ENCODE measurements at places on chromosomes 6 and 20. TPM values are rescaled to one million over a fixed set of nuclear protein-coding genes. Genes with fewer than 3 reads are reported as not detected.

- no peak for DNase-seq
Measured at GRCh38 chr6:26170181-26170580, 83.0 kb downstream of the HFE start.

- no peak for DNase-seq
Measured at GRCh38 chr20:4256874-4257273, 241.5 kb upstream of the RNF24 start.

- no peak for DNase-seq
Measured at GRCh38 chr20:53876470-53876869, 193.9 kb downstream of the BCAS1 start.

The TCP1 gene
- polyA plus RNA-seq = 432 TPM

GRCh38 chr20:24681634-24682495, 212.4 kb downstream of the SYNDIG1 start:
- no peak for DNase-seq

- no peak for DNase-seq
Measured at GRCh38 chr6:96704713-96705112, 132.6 kb downstream of the GPR63 start.

DNA sequence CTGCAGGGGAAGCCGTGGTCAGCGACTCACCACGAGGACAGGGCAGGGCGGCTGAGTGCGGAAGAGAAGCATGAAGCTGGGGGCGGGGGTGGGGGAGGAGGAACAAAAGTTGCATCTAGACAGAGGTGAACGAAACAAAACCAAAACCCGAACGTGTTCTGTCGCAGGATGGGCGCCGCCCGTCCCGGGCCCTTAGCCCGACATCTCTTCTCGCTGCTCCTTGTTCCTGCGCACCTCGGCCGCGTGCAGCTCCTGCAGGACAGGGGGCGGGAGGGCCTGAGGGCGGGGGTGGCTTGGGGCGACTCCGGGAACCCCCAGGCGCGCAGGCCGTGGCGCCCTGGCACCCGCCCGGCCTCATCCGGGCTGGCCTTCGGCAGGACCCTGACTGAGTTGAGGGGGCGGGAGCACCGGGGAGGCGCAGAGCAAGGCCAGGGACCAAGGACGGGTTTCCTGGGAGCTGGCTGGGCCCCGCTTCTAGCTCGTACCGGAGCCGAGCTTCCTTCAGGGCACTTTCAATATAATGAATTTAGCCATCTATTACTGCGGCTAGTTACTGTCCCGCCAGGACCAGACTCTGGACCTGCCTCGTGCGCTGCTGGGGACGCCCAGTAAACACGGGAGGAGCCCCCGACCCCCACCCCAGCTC, 12.0 kb downstream of the STMN3 start:
- no peak for DNase-seq

DNA sequence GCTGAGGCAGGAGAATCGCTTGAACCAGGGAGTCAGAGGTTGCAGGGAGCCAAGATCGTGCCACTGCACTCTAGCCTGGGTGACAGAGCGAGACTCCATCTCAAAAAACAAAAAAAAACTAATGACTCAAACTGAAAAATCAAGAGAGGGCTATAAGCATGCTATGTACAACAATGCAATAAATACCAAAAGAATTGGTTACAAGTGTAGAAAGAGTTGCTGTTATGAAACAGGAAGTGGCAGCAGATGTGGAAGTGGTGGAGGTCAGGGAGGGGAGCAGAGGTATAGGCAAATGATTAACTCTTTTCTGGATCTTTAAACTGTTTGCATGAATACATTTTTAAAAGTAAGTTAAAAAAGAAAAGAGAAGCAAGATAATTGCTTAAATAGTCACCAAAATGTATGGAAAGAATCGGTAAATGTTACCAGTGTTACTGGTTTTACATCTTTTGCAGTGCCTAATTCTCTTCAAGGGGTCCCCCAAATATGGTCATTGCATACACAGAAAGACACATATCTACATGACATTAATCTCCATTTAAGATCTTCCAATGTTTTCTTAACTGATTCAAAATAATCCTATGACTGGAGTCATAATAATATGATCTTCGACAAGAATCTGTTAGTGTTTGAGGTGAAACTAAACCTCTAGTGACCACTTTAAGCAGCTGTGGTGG, 15.0 kb downstream of the CALHM6 start:
- DNase-seq = no peak

GRCh38 chr20:14223806-14224205, 113.6 kb downstream of the FLRT3 start:
- no peak for DNase-seq

DNA sequence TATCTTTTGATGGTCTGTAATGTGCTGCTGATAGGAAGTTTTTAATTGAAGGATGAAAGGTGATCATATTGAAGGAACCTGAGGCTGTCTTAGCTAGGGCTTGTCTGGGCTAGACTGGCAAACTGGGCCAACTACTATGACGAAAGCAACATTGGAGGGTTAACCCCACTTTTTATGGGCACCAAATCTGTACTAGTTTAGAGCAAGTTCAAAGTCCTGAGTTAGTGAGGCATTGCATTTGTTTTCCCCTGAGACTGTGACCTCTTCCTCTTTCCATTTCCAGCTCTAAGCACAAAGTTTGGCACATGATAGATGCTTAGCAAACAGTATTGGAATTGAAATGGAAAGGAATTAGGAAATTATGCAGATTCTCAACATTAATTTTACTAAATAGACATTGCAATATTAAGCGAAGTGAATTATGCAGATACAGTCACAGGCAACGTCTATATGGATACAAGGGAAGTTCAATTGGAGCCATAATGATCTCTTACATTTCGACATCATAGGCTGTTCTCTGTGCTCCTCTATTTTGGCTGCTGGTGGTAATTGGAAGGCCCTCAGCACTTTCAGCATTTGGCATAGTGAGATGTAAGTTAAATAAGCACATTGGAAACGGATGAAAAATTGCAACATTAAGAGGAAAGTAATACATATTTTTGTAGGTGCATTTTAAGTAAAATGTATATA, 22.2 kb downstream of the CEP57L1 start:
- no peak for DNase-seq

DNA sequence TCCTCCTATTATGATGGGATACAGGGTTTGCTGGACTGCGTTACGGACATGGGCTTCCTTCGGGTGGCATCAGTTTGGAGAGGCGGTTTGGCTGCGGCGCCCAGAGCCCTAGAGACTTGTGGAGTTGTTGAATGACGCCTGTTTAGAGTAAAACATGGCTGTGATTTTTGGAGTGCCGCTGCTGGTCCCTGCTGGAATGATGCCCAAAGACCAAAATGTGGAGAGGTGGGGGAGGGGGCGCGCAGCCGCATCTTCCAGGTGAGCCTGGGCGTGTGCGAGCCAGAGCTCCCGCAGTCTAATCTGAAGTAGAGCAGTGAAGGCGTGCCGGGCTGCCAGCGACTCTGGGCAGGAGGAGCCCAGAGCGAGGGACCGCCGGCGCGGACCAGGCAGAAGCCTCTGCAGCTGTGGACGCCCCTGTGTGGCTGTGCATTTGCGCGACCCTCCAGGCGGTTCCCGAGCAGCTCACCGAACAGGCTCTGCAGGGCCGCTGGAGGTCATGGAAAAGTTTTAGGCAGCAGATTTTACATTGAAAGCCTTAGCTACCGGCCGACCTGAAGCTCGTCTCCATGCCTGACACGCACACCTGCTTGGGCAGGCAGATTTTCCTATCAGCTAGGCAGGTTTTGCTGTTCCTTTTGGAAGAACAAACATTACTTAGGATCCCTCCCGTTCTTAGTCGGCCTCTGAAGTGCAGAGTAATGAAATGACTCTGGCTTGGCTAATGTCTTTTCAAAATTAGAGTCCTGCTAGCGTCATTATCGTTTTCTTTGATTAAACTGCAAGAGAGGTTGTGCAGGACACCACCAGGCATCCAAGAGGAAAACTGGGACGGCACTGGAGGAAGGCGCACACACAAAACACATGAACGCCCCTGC, 298.2 kb downstream of the PHACTR1 start:
- DNase-seq = peak; percentile 39

DNA sequence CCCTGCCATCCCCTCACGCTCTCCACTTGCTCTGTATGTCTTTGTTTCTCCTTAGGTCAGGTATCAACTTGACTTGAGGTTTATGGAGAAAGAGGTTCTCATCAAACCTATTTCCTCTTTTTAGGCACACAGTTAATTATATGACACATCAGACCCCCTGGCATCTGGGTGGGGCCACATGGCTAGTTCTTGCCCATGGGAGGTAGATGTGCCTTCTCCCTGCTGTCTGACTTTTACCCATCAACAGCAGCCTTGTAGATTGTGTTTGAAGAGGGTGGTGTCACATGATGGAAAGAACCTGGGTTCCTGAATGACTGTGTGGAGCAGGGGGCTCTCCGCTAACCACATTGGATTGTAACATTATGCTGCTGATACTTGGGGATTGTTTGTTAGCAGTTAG, 7.2 kb upstream of the UQCC2 start:
- DNase-seq = no peak

The USP49 gene
- polyA plus RNA-seq = 11.4 TPM

The VSX1 gene
- polyA plus RNA-seq = 0.56 TPM

GRCh38 chr6:157056275-157056674, 267.0 kb downstream of the TMEM242 start:
- no peak for DNase-seq

The FKBP1A gene
- 396 TPM for polyA plus RNA-seq

DNA sequence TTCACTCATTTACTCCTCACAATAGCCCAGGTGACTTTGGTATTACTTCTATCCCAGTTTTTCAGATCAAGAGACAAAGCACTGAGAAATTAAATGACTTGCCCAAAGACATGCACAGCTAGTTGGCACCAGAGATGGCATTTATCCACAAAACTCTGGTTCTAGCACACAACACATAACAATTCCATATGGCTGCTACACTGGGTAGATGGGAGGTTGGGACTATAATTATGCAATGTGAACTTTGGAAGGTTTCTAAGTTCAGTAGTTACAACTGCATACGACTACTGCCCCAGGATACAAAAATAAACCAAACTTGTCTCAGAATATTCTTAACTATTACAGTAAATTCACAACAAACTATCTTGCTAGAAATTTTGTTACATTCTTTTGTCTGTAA, 54.2 kb upstream of the MLIP start:
- no peak for DNase-seq

Measured in brain (organoid and tissue), 16 donors.